ENCODE measurements at places on chromosomes 4 and X.

DNA sequence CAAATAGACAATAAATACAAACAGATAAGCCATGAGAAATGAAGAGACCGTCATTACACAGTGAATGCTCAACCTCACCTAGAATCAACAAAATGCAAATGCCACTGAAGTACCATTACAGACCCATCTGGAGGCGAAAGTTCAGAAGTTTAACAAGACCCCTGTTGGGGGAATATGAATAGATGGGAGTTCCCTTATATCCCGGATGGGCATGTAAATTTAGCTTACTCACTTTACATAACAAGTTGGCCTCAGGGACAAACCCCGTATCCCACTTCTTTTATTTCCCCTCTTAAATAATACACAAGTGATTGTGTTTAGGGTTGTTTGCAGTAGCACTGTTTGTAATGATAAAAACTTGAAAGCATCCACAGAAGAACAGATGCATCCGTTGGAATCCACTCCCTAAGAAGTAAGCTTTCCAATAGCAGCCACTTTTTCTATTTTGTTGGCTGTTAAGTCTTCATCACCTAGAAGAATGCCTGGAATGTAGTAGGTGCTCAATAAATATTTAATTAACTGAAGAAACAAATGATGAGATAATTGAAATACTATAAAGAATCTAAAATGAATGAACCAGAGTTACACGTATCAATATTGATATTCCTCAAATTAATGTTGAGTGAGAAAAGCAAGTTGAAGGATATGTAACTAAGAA lies 1076.3 kb upstream of the TENM3 start:
- no peak for DNase-seq

DNA sequence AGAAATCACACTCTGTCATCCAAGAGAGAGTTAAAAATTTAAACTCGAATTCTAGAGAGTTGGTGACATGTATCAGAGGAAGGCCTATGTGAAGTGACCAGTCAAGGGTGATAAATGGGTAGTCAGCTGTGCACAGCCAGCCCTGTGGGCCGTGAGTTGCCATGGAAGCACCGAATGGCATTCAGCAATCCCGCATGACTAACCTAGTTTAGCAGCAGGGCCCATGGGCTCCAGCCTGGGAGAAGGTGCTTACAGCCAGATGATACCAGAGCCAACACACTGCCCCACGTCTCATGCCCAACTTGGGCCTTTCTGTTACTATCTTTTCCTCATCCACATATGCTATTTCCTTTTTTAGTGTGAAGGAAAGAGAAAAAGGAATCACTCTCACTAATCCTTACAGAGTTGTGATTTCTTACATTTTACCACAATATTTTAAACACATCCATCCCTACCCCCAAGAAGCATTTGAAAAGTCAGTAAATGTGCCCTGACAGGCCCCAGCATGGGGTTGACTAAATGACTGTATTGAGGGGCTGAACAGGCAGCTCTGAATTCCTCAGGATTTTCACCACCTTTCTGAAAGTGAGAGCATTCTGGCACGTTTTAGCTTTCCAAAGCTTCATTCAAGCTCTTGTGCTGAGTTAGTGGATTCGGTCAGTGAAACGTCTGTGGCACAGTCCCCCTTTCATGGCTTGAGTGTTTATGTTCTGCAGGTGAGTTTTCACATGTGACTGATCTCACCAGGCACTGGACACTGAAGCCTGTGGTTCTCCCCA lies 104.2 kb downstream of the AFF1 start:
- DNase-seq: no peak

DNA sequence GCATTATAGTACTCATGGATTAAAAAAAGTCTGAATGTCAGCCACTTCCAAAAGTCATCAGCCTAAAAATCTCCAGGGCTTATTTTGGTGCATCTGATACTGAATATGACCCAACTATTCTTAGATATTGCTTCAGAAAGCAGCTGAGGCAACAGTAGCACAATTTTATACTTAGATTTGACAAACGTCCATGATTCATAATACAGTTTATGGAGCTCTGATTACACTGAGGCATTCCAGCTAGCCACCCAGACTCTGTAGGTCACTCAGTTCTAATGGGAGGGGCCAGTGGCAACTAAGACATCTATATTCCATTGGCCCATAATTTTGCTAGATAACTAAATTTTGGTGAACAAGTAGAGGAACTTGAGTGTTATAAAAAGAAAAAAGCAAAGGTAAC lies 10.3 kb downstream of the SPATA4 start:
- DNase-seq: no peak

GRCh38 chrX:71167031-71167781 lies 22.6 kb downstream of the NLGN3 start:
- no peak for DNase-seq

DNA sequence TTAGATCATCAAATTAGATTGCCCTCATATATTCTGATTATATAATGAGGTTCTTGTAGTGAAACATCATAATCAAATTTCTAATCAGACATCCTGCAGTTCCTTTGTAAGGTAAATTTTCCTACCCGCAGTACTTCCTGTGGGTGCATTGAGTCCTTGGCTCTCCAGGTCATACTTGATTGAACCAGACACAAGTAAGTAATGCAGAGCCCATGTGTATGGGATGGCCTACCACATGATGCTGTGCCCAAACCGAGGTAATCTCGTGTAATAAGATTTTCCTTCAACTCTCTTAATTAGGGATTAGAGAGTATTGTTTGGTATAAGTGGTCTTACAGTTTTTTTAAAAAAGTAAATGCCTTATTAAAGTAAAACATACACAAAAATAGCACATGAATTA lies 1841.8 kb downstream of the PCDH7 start:
- no peak for DNase-seq

DNA sequence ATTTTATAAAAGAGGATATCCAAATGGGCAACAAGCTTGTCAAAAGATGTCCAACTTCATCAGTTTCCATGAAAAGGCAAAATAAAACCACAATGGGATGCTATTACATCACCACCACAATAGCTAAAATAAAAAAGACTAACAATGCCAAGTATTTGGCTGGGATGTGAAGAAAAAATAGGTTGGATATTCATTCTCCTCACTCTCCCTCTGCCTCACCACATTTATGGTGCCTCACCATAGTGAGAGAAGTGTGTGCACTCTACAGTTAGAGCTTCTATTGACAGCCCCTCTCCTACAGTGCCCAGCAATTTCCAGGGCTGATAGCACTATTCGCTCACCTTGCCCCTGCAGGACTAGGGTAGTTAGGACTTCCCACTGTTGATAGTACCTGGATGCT lies 25.5 kb downstream of the VEGFC start:
- DNase-seq: no peak

GRCh38 chrX:104098151-104098808 lies 14.0 kb upstream of the ZCCHC18 start:
- DNase-seq: peak; percentile 73

DNA sequence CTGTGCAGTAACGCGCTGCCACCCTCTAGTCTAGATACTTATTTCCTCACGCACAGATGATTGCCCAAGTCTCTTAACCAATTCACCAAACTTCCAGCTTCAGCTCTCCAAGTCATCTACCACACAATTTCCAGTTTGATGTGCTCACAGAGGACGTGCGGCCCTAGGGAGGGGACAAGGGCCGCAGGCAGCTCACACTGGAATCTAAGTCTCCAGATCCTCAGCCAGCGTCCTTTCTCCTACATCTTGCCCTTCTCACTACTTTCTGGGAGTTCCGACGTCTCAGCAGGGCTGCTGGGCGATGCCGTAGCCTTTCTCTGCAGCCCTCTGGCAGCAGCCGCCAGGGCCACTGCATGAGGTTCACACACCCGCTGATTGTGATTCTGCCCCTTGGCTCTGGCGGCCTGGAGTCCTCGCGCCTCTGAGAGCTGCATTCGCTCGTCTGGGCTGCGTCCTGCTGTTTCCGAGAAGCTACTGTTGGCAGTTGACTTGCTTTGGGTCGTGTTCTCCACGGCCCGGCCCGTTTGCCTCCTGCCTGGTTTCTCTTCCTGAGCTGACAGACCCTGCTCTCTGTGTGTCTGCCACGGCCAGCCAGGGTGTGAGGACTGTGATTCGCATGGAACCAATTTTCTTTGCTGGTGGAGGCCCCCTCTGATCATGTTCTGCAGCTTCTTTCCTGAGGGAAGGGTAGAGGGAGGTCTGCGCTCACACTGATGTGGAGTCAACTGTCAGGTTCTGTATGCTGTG lies 14.1 kb upstream of the TMEM131L start:
- DNase-seq: no peak

GRCh38 chr4:8920289-8920965 lies 48.8 kb upstream of the HMX1 start:
- no peak for DNase-seq

DNA sequence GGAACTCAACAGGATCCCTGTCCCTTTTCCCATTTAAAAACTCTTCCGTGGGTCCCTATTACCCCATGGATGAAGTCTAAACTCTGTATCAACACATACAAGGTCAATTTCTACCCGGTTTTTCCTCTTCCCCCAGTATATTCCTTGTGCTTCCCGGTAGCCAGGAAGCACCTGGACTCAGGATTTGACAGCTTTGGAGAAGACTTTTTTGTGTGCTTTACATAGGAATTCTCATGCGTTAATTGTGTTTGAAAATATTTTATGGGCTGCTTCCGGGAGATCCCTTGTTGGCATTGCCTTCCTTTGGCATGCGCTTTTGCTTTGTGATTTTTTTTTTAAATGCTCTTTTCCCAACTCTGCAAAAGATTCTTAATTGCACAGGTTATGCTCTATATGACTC lies 7.2 kb downstream of the SMS start:
- no peak for DNase-seq

DNA sequence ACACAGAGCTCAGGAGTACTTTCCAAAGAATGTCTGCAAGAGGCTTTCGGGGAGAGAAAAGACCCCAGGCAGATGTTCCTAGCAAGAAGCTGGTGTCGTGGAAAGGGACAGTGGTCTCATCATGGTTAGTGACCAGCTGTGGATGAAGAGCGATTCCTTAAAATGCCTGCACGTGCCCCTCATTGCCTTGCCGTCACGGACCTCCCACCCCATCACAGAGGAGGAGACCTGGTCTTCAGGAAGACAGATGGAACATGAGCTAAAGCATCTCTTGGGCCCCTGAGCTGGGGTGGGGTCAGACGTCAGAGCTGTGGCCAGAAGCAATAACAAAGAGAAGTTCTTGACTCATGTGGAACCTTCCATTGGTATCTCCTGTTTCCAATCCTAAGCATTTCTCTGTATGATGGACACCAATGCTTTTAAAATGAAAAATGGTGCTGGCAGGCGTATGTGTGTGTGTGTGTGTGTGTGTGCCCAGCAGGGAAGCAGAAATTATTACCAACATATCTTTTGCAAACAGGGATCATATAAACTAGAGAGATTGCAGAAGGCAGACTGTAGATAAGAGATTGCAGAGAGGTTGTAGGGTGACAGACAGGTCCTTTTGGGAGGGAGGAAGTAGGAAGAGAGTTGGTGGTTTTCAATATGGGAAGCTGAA lies 25.2 kb upstream of the ASMTL start:
- DNase-seq: no peak

- no peak for DNase-seq
Observed at GRCh38 chrX:87693204-87693603, 175.6 kb downstream of the KLHL4 start.

- DNase-seq: no peak
Observed at GRCh38 chr4:44661940-44662622, 10.7 kb upstream of the YIPF7 start.

DNA sequence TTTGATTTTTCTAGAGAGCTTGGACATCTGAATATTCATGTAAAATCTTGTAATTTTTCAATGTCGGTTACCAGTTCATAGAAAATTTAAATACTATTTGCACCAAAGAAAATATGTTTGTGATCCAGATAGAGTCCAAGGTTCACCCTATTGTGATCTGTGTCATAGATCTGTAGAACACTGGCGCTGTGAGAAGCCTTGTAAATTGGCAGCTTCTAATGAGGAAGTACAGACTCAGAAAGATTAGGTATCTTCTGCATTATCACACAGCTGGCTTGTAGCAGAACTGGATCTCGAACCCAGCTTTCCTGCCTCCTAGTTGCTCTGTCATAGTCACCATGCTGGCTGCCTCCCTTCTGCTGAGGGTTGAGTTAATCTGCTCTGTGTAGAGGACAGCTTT lies 106.5 kb upstream of the PAK3 start:
- DNase-seq: no peak

GRCh38 chrX:124736553-124737270 lies 390.3 kb downstream of the SH2D1A start:
- DNase-seq: peak; percentile 48

GRCh38 chrX:56219700-56220099 lies 12.5 kb upstream of the KLF8 start:
- peak; percentile 6 for DNase-seq

GRCh38 chr4:110164856-110165255 lies 33.6 kb downstream of the ELOVL6 start:
- DNase-seq: peak; percentile 11

- DNase-seq: no peak
Observed at GRCh38 chrX:133412246-133412645, 3.0 kb downstream of the GPC4 start.

GRCh38 chr4:10413177-10413576 lies 44.0 kb downstream of the ZNF518B start:
- DNase-seq: no peak

GRCh38 chr4:7912826-7913225 lies 26.8 kb downstream of the AFAP1 start:
- no peak for DNase-seq
